ENCODE measurements at places on chromosomes 2 and 18.

GRCh38 chr2:160920791-160921303, 239.4 kb upstream of the TANK start:
- DNase-seq: no peak

DNA sequence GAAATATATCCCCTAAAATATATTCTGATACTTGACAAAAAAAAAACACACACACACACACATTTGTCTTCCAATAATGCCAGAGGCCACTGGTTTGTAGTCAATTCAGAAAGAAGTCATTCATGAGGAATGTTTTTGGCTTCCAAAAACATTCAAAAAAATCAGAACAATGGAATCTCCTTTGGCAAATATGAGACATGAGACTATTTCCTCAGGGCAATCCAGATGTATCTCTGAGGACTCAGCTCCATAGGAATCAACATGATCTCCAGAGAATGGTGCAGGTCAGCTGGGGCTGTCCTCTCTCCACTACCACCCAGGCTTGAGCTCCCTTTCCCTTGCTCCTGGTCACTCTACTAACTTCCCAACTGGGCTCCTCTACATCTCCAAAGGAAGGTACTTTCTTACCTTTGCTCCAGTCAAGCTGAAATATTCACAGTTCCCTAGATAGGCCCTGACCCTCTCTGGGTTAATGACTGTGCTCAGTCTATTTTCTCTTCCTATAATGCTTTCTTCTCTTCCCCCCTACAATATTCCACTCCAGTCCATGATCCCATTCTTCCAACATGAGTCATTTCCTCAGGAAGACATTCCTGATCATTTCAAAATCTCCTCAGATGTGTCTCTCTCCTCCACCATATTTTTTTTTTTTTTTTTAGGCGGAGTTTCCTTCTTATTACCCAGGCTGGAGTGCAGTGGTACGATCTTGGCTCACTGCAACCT, 145.3 kb downstream of the C1D start:
- DNase-seq: no peak

- DNase-seq: no peak
These were observed 13.2 kb downstream of the ITM2C start for GRCh38 chr2:230877759-230878598.

DNA sequence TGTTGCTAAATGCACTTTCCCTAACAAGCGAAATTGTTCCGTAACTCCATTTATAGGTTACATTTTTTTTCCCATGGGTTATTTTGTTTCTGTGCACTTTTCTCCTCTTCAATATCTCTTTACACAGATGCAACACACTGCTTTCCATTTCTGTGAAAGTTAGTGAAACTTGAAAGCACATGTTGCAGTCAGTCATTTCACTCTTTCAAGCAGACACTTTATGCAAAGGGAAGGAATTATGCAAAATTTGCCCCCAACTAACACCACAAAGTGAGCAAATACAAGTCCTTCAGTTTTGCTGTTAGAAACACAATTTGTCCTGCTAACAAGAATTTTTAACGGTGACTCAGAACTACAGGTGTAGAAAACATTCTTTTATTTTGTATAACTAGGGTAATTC, 124.8 kb downstream of the PTH2R start:
- DNase-seq: no peak

DNA sequence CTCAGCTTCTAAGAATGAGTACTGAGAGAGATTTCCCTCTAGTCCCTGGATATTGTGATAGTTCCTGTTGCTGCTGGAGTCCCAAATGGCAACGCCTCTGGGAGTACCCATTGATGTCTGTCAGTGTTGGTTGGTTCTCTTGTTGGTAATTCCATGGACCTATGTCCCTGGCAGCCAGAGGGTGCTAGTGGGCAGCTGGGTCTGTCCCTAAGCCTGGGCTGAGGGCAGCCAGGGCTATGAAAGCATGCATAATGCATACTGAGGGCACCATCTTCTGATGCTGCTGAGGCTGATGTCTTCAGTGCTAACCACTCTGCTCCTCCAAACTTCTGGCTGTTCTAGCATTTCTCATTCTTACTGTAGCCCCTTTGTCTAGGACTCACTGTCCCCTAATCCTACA, 35.9 kb downstream of the NABP1 start:
- no peak for DNase-seq

GRCh38 chr2:15652801-15653200, 61.1 kb downstream of the DDX1 start:
- no peak for DNase-seq

DNA sequence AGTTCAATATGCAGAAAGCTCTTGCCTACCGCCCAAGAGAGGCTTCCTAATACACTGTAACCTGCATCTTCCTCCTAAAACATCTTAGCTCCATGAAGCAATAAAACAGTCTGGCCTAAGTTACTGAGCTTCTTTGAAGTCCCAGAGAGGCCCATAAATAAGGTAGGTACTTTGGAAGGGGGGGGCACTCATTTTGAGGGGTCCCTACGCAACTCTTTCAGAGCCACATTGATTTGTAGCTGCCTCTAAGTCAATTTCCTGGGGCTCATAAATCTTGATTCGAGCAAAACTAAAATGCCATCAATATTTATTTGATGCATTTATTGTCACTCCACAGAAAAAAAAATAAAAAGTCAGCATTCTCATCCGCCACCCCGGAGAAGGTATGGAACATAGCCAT, 60.4 kb upstream of the SIX2 start:
- no peak for DNase-seq

- no peak for DNase-seq
These were observed 11.1 kb upstream of the FAP start for GRCh38 chr2:162254236-162254871.

GRCh38 chr2:21244161-21244560, 120.4 kb downstream of the TDRD15 start:
- DNase-seq: no peak

DNA sequence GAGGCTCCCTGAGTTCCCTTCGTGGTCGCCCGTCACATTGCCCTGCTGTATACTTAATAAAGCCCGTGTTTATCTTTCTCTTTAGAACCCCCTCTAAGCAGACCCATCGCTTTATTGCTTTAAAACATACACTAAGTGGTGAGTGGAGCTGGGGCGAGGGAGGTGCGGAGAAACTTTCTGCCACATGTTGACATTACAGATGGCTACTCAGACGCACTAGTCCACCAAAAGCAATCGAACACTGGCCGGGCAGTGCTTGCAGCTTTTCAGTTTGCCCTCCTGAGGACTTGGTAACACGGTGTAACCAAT, 859 bp upstream of the COLEC12 start:
- no peak for DNase-seq

DNA sequence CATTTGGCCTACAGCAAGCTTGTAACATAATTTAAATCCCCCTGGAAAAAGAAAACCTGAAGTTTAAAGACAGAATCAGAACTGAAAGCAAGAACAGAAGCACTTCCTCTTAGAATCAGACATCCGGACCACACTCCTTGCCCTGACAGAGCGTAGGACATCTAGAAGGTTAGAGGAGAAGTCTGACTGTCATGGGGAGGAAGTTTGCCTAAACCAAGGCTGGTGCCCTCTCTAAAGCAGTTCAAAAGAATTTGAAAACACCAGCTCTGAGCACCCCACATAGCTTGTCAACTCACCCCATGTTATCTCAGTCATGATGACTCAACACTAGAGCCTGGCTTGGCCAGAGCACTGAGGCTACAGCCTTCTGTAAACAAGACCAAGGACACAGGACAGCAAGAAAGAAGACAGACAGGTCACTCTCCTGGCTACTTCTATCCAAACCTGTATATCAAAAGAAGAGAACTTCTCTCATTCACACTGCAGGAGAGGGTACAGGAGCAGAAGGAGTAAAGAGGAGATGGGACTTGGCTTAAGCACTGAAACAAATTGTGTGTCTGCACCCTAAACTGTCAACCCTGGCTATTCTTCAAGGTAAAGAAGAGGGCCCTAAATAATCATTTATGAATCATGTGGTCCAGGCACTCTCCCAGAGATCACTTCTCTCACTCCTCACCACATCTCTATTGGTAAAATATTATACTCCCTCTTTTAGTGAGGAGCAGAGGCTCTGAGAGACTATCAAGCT, 198.6 kb downstream of the MEMO1 start:
- DNase-seq: no peak

DNA sequence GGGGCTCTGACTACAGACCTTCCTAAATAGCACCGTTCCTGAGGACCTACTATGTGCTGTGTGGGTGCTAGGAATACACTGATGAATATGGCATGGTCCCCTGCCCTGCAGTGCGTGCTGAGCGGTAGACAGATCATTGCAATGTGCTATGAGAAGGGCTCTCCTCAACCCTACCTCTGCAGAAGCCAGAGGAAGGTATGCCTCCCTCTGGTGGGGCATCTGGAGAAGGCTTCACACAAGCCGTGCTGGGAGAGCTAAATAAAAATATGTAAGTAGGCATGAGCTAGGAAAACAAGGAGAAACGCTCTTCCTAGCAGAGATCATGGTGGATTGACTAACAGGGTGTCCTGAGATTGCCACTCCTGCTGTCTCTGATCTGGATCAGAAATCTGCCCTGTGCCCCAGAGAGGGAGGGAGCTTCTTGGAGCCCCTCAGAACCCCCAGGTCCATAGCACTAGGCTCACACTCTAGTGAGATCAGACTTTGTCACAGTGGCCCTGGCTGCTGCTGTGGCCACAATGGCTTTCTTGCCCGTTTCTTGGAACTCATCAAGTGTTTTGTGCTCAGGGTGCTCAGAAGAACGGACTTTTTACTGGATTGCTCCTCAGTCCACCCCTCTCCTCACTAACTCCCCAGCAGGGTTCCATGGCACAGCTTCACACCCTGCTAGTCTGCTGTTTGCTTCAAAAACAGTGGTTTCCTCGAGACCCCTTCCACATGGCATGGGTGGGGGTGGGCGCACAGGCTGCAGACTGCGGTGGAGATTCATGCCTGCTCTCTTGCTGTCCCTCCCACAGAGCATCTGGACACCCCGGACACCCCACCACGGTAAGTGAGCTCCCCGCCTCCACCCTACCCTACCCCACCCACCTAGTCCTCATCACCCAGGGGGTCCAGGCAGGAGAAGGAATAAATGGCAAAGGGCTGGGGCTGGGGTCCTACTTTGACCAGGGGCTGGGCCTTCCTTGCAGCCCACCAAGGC, 14.2 kb downstream of the SIGLEC15 start:
- no peak for DNase-seq

- DNase-seq: no peak
These were observed 7.5 kb upstream of the KCNG2 start for GRCh38 chr18:79789901-79790890.

GRCh38 chr18:63878343-63878742, 9.2 kb upstream of the SERPINB2 start:
- DNase-seq: no peak

GRCh38 chr2:239238381-239238780, 162.4 kb downstream of the HDAC4 start:
- no peak for DNase-seq

- no peak for DNase-seq
These were observed 73.3 kb downstream of the RHBDD1 start for GRCh38 chr2:226909126-226909525.

- DNase-seq: no peak
These were observed 69.0 kb downstream of the BABAM2 start for GRCh38 chr2:27959496-27959895.

GRCh38 chr2:133169274-133169912, 398.9 kb downstream of the NCKAP5 start:
- DNase-seq: no peak

- peak; percentile 82 for DNase-seq
These were observed 765 bp upstream of the ID2 start for GRCh38 chr2:8680822-8681760.

DNA sequence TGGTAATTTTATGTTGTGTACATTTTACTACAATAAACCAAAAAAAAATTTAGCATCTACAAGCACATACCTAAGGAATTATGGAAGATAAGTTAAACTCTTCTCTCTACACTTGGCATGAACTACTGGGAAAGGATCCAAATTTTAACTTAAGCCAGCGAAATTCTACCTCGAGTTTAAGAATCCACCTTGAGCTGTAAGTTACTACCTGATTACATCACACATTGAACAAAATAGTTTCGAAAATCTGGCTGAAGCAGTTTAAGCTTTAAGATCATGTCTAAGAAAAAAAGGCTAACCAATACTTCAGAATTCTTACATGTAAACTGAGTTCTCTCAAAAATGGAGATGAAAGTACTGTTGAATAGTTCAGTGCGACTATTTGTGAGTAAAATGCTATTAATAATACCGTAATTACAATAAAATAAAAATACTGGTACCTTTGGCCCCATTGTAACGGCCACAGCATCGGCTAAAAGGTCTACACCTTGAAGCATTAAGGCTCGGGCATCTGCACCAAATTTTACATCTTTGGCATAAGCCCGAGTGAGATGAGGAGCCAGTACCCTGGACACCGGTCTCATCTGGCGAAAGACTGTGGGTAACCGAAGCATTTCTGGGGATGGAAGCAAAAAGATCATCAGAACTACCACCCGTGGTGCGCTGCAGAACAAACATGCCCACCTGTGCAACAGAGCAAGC, 1.3 kb downstream of the HSPD1 start:
- DNase-seq: no peak
